ENCODE measurements at places on chromosomes 5 and 9.

- DNase-seq: no peak
Observed at GRCh38 chr5:32307769-32308194, 5.0 kb downstream of the MTMR12 start.

GRCh38 chr9:135123126-135123772 is 35.8 kb downstream of the OLFM1 start:
- DNase-seq: no peak

GRCh38 chr5:66621736-66622135 is 25.5 kb downstream of the MAST4 start:
- DNase-seq: no peak

DNA sequence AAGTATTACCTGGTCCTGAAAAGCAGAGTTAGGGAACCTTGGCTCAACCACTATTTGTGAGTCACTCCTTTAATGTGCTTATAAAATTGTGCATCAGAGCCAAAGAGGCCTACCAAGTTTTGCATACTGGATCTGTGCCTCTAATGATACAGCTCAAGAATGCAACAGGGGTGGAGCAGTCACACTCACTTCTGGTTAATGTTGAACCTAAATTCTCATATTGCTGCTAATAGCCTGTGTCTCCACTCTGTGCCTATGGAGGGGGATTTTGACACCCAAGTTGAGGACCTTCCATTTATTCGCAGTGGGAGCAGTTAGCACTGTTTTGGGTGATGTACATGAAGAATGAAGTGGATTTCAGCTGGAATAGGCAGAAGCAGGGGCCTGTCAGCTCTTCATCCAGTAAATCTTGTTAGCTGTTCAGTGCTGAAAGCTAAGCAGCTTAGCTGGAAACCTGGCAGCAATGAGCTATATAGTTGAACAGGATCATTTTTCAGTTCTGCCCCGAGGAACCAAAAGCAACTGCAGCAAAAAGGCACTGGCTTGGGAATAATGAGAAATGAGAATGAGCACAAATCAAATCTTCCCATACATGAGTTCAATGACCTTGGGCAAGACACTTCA is 9.7 kb downstream of the SH3TC2 start:
- no peak for DNase-seq

GRCh38 chr5:37787742-37788141 is 52.1 kb downstream of the GDNF start:
- no peak for DNase-seq

GRCh38 chr5:52895572-52896413 is 93.4 kb upstream of the ITGA2 start:
- no peak for DNase-seq

DNA sequence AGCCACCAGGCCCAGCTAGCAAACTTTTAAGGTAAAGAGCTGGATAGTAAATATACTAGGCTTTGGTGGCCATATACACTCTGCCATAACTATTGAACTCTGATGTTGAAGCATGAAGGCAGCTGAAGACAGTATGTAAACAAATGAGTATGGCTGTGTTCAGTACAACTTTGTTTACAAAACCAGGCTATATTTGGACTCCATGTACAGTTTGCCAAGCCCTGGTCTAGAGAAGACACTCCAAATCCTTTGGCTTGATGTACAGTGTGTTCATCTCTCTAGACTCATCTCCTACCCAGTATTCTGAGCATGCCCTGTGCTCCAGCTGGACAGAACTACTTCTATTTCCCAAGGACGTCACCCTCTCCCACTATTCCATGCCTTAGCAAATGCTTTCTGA is 54.3 kb upstream of the MEGF10 start:
- no peak for DNase-seq

DNA sequence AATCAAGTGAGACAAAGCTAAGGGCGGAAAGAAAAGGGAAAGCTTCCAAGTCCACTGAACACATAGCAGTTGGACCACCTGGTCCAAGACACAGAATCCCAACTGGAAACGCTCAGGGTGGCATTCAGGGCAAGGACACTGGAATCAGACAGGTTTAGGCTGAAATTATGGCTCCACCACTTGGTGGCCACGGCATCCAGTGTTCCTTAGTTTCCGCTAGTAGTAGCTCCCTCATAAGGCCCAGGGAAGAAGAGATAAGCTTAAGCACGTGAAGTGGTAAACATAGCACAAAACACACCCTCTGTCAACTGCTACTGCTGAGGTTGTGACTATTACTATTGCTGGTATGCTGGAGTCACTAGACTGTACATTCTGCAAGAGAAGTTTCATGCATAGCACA is 209.4 kb downstream of the GLIS3 start:
- no peak for DNase-seq

- no peak for DNase-seq
Observed at GRCh38 chr9:81844131-81844567, 84.1 kb upstream of the SPATA31D4 start.

DNA sequence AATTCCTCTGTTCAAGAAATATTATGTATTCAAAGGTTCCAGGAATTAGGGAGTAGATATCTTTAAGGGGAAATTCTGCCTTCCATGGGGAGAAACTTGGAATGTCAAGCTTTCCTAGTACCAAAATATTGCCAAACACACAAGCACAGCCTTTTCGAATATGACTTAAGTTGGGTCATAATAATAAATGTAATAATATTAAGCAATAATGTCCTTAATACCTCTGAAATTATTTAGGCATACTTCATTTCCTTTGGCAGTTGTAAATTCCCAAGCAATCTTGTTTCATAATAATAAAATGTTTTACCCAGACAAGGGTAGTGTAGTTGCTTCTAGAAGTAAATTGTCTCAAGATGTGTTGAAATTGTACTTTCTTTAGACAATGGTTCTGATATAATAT is 630.3 kb upstream of the CDH18 start:
- DNase-seq: no peak

DNA sequence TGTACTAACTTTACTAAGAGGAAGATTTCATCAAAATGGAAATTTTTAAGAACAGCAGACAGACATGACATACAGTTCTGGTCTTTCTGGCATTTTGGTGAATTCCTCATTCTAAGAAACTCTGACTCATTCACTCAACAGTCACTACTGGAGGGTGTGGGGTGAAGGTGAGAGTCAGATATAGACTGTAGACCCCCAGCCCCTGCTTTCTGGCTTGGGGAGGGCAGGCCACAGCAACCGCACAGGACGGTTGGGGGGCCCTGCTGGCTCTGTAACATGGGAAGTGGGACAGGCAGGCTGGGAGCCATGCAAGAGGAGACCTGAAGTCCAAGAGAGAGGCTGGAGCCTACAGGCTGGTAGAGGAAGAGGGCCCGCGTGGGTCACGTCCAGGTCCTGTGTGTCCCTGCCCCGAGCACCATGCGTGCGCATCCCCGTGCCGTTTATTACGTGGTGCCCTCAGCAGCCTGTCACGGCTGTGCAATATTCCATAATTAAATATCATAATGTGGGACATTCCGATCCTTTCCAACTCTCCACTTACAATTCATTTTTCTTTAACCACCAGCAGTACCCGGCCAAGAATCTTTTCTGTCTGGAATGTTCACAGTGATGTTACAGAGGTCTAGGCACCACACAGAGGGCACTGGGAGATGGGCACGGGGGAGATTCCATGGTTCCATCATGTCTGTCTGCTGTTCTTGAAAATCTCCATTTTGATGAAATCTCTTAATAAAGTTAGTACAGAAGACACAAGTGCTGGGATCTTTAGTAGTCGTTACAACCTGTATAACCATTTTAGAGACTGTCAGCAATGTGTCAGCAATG is 75.5 kb downstream of the SEMA4D start:
- no peak for DNase-seq

DNA sequence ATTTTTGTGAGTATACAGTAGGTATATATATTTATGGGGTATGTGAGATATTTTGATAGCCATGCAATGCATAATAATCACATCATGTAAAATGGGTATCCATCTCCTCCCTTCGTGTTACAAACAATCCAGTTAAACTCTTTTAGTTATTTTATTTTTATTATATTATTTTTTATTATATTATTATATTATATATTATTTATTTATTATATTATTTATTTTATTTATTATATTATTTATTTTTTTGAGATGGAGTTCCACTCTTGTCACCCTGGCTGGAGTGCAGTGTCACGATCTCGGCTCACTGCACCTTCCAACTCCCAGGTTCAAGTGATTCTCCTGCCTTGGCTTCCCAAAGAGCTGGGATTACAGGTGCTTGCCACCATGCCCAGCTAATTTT is 138.6 kb downstream of the WDR70 start:
- no peak for DNase-seq

DNA sequence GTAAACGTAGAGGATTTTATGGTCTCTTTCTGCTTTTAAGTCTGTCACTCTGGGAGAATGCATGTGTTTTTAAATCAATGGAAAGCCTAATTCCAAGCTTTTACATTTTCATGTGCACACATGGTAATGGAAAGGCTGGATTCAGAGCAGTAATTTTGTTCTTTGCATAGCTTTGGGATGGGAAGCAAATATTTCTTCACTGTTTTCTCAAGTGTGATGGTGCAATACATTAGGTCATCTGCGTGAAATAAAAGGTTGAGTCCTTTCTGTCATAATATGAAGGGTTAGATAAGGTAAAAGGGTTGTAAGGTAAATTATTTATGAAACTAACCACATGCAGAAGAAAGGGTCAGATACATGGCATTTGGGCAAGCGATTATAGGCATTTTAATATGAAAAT is 88.2 kb upstream of the NR3C1 start:
- no peak for DNase-seq

DNA sequence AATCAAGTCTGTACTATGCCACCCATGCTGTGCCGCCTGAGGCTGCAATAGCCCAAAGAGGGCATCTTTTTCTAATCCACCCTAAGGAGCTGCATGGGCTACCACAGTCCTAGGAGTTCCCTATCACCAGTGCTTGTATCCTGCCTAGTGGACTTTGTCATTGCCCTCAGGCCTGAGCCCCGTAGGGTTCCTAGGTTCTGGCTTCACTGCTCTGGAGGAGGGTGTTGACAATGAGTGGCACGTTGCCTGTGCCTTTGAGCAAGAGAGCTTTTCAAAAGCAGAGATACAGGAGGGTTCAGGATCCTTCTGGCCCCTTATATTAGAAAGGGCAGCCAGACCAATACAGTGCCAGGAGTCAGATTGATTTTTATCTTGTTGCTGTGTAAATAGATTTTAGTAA is 93.0 kb downstream of the PRDM6 start:
- DNase-seq: no peak

DNA sequence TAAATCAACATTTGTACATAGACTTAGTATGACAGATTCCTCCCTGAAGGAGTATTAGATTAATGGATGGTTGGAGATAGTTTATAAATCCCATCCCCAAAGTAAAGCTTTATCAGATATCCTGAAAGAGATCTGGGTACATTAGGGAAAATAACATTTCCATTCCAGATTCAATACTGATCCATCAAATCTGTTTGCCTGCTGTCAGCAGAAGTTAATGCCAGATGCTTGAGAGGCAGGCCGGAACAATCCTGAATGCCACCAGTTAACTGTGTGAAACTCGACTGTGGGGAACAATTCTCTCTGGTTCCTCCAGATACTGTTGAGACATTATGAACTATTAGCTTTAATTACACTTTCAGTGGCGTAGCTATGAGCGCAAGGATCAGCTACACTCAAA is 1166.8 kb downstream of the MAT2B start:
- no peak for DNase-seq

- DNase-seq: no peak
Observed at GRCh38 chr9:4831944-4832343, 39.2 kb downstream of the RCL1 start.

DNA sequence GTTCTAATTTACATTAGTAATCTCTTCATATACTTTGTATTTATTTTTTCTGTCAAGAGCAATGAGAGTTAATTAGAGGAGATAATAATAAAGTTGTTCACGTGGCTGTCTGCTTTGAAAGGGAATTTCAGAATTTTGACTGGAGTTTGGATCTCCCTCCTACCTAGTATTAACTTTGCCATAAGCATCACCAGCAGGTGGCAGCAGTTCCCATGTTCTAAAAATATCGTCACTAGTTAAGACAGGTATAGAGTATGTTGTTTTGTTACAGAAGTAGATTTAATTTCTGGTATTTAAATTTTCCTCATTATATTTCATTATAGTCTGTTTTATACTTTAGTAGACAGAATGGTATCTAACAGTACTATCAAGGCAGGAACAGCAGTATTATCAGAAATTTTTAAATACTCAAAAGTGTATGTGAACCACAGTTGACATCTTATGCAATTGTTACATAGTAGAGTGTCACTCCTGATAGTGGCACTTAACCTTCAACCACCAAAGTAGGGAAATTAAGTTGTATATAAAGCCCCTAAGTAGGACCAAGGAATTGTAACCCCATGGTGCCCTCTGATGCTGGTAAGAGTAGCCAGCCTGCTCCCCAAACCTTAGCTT is 20.4 kb downstream of the GNPDA1 start:
- no peak for DNase-seq

DNA sequence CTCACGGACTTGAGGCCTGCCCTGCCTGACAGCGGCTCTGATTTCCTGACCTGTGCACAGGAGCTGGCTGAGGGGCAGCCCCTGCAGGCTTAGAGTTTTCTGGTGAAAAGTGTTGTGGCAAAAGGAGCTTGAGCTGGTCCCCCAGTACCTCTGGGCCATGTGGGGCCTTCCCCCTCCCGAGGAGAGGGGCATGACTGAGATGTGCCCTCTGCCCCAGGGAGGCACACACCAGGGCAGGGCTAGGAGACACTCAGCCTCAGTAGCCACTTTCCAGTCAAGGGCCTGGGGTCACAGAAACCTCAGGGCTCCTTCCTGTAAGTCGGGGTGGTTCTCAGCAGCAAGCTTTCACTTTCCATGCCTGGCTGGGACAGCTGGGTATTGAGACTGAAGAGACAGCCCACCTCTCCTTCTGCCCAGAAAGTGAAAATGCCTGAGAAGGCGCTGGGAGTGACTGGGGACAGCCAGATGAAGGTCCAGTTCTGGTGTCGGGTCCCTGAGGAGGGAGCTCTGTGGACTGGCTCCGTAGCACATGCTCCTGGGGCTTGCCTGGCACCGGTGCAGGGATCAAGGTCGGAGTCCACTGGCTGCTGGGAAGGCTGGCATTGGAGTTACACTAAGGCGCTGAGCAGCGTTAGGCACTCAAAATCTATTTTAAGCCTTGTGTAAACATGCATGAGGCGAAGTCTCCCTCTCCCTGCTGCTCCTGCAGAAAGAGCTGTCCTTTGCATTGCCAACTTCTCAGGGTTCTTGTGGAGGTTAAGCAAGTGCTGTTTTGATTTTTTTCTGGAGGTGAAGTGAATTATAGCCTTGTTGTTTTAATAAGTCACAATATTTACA is 394.9 kb downstream of the GADD45G start:
- DNase-seq: peak; percentile 55

DNA sequence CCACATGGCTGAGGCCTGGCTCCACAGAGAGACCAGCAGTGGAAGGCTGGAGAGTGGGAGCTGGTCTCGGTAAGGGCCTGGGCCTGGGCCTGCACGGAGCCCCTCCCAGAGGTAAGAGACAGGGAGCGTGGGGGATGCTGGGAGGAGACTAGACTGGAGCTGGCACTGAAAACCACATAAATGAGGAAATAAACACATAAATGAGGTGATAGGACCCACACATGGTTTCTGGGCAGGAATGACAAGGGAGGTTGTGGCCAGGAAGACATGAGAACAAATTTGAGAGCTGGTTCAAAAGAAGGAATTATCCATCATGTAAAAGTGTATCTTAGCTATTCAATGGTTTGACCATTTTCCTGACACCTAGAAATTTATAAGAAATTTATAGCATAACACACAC is 451.7 kb upstream of the DAP start:
- DNase-seq: no peak

GRCh38 chr5:27516437-27516836 is 478.1 kb upstream of the CDH9 start:
- DNase-seq: no peak

Data from DMS79 (cell line).